ENCODE measurements at places on chromosomes 16 and 17. TPM values are rescaled to one million over a fixed set of nuclear protein-coding genes. Genes with fewer than 3 reads are reported as not detected.

The TOM1L2 gene
- total RNA-seq = 140 TPM

- peak; percentile 60 for DNase-seq
These were observed 735 bp downstream of the PSMD11 start for GRCh38 chr17:32445074-32445415.

GRCh38 chr16:31461201-31461920, 2.1 kb downstream of the ARMC5 start:
- DNase-seq = no peak

The TRIM72 gene
- not detected for total RNA-seq

The CES5A gene
- total RNA-seq = not detected

DNA sequence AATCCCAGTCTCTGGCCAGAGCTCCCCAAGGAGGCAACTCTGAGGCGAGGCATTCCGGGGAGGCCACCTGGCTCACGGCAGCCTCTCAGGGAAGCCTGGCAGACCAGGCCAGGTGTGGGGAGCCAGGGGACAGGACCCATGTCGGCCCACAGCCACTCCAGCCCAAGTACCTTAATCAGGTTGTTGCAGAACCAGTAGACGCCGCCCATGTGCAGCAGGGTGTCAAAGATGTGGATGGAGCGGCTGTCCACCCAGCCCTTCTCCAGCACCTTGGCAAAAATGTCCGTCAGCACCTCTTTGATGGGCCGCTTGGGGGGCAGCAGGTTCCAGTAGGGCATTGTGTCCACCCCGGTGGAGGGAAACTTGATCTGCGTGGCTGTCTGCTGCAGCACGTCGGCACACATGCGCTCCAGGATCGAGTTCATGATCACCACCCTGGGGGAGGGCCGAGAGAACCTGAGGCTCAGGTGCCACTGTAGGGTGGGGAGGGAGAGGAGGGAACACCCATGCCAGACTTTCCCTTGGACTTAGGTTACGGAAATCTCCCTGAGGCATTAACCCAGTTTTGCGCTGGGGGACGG, 7.8 kb downstream of the CSF3 start:
- DNase-seq = no peak

- no peak for DNase-seq
These were observed 28.6 kb upstream of the PAFAH1B1 start for GRCh38 chr17:2564877-2565276.

GRCh38 chr17:70208080-70208794, 38.9 kb downstream of the KCNJ2 start:
- no peak for DNase-seq

GRCh38 chr17:37726891-37727675, 17.8 kb downstream of the HNF1B start:
- no peak for DNase-seq

DNA sequence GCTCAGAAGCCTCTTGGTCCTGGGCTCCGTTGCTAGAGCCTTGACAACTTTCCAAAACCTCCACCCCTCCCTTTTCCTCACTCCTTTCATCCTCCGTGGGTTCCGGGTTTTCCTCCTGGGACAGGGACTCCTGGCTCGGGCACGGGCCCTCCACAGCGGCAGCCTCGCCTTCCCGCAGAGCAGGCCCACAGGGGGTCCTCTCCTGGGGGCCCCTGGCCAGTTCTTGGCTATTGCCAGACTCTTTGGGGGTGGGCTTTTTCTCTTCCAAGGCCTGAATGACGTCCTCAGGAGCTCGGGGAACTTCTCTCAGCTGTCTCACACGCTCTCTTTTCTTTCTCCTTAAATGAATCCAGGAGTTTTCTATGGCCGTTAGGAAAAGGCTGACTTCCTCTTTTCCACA, 19.3 kb upstream of the MNT start:
- DNase-seq = no peak

The TSPAN10 gene
- 18.2 TPM for total RNA-seq

Data from HFFc6 (cell line).